ENCODE measurements at places on chromosomes 1 and 21.

GRCh38 chr1:111142356-111142975, 2.4 kb downstream of the CEPT1 start:
- DNase-seq, result no peak

GRCh38 chr1:107804741-107805140, 160.2 kb downstream of the VAV3 start:
- no peak for DNase-seq

DNA sequence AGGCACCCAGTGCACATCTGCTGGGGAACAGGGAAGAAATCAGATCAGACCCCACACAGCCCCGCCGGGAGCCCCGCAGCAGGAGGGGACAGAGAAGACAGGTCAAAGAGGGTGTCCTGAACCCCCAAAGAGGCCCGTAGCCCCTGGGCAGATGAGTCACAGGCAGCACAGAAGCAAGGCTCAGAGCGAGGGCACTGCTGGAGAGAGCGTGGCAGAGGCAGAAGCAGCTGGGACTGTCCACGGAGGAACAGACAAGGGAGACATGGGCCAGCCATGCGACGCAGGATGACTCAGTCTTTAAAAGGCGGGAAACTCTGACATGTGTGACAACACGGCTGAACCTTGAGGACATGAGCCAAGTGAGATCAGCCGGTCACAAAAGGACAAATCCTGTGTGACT, 14.5 kb upstream of the PRDM16 start:
- no peak for DNase-seq

GRCh38 chr1:62722796-62723195, 34.6 kb upstream of the DOCK7 start:
- DNase-seq, result no peak

- DNase-seq, result no peak
Measured at GRCh38 chr21:45460011-45460565, 55.1 kb downstream of the COL18A1 start.

GRCh38 chr1:156251527-156251926, 3.7 kb upstream of the PAQR6 start:
- DNase-seq, result no peak

GRCh38 chr1:47188791-47189785, 748 bp downstream of the PDZK1IP1 start:
- no peak for DNase-seq

DNA sequence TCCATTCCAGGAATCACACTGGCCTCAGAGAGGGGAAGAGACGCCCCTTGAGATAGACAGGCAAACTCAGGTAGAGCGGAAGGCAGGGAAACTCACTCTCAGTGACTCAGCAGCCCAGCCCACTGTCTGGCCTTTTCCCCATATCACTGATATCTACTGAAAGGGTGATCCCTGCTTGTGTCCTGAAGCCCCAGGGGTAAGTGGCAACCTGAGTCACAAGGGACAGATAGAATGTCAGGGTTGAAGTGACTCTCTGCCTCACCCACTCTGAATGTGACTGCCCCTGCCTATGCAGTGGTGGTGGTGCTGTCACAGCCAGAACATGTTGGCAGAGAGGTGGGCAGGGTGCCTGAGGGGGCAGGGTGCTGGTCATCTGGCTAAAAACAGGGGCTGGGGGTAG, 157.5 kb upstream of the FGGY start:
- DNase-seq, result no peak

GRCh38 chr1:16387201-16388188, 20.5 kb downstream of the SZRD1 start:
- no peak for DNase-seq

DNA sequence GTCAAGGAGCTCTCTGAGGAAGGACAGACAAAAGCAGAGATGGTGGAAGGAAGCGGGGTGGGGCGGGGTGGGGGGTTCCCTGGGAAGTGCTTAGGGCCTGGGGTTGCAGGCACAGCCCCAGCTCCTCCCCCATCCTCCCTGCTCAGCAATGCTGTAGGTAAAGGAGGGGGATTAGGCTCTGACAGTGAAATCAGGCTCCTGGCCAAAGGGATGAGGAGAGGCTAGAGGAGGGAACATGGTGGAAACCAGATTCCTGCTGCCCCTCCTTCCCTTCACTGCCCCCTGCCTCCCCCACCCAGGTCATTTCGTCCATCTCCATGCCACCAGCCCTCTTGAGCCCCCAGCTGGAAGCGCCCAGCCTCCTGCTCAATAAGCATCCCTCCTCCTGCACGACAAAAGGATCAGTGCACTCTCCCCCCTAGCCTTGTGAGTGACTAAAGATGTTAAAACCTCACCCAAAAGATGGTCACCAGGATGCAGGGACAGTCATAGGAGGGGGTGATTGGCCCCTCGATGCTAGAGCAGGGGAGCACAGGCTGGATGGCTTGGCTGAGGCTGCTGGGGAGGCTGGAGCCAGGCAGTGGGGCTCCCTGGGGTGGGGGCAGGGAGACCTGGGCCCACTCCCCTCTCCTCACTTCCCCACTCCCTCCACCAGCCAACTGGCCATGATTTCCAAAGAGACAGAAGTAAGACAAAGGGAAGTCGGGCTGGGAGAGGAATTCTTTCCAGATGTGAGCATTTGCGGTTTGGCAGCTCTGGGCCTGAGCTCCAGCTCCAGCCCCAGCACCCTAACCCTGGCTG, 2.2 kb upstream of the CRABP2 start:
- DNase-seq, result no peak

DNA sequence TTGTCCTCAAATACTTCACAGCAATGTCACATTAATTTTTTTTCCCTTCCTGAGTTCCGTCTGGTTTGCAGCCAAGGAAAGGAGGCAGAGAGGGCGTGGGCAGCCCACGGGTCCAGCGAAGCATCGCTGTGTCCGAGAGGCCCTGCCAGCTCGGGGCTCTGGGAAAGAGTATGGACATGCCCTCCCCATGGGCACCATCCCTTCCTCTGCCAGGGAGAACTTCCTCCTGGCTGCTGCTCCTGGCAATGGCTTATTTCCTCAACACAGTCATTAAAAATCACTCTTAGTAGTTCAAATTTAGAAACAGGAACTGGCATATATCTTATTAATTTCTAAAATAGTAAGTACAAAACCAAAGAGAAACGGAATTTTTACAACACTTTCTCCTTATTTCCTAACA, 115.4 kb downstream of the RIPK4 start:
- no peak for DNase-seq

DNA sequence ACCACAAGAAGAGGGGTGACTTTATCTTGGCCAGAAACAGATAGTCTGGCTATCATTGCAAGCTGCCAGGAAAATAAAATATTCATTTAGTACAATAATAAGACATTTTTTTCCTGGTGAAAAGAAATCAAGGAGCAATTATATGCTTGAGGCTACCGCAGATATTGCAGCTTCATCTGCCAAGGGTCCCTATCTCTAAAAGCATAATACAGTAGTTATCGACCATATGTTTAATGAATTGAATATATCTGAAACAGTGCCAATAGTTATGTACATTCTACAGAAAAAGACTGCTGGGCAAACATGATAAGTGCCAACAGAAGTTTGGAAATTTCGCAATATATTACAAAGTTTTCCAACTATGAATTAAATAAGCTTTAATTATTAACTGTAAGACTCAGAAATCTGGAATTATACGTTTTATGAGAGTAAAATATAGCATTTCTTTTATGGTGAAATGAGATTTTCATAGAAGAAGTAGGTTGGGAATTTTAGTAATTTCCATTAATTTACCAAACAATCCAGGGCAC, 561.1 kb upstream of the ZP4 start:
- DNase-seq, result no peak

GRCh38 chr1:41537788-41538351, 53.4 kb upstream of the EDN2 start:
- DNase-seq, result no peak

DNA sequence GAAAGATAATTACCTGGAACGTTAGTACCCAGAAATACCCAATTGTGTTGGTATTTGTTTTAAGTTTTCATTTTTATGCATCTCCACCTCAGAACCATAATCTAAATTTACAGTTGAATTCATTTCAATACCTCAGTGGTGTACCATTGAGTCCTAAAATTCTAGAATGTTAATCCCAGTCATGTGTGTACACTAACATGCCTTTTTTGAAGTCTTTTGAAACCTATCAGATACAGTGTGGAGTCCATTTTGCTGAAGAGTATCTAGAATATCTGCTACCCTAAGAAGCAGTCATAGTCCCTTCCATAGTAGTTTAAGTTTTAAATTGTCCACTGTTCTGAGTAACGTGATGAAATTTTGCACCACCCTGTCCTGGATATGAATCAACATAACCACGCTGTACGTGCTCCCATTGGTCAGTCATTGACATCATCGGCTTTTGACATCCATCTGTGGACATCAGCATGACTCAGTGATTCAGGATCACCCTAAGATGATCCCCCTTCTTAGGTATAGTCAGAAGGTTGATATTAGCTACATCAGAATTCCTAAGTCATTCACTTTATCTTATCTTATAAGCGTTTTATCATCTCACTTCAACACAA, 7.5 kb upstream of the ASH1L start:
- no peak for DNase-seq

DNA sequence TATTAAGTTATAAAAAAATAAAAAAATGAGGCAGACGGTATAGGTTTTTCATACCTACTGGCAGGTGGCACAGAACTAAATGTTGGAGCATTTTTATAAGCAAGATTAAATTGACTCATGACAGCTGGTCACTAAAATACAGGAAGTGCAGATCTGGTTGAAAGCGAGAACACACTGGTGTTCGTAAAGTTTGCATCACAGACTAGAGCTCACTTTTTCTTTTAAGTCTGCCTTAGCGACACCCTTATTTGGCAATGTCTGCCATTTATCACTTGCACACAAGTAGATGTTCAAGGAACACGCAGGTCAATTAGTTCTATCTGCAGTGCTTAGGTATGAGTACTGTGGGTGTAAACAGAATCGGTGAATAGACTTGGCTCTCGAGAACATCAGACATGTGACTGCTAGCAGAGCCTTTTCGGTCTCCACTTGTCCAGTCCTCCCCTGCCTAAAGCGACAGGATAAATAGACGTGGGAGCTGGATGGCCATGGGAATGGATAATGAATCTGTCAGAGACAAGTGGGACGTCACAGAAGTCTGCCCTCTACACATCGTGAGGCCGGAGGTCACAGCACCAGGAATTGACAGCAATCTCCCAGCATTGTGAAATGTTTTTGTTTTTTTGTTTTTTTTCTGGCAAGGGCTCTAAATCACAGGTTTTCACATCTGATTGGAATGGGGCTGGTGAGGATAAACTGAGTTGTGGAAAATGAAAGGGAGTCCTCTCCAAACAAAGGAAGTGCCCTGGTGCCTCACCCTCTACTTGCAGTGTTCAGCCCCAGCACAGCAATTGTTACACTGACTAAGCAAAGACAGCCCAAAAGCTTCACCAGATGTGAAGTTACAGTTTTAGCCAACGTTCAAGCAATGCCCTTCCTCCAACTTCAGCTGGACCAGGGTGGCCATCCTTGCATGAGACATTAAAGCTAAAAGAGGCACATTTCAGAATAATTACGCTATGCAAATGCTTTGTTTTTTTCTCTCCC, 248.9 kb downstream of the NTNG1 start:
- DNase-seq, result no peak

DNA sequence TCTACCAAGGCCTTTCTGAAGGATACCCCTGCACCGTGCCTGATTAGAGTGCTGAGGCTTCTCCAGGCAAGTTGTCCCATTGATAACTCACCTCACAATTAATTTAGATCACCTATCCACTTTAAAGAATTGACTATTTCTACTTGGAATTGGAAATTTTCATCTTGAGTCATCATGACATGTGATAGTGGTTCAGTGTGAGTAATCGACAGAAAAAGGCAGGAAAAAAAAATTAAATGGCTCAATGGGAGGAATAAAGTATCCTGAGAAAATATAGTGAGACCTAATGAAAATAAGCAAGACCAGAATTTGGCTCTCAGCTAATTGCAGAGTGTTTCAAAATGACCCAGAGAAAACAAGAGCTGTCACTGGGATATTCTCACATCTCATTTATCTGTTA, 222.4 kb upstream of the C8B start:
- DNase-seq, result no peak

DNA sequence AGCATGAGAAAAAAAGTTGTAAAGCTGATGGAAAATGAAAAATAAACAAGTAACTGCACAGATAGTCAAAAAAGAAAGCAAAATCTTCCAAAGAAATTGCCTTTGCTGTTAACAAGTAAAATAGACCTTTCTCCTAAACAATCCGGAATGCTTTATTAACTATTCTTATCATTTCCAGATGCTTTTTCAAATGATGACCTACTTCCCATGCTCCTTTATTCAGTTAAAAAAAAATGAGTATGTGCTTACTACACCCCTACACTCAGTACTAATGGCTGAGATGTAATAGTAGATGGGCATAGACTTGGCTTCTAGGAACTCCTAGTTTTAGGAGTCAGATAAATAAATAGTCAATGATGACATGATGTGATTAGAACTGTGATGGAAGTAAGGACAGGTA, 108.5 kb downstream of the NIBAN1 start:
- no peak for DNase-seq
